ENCODE measurements at places on chromosomes 4 and X.

- no peak for DNase-seq
Observed at GRCh38 chr4:141027421-141027820, 105.8 kb downstream of the RNF150 start.

DNA sequence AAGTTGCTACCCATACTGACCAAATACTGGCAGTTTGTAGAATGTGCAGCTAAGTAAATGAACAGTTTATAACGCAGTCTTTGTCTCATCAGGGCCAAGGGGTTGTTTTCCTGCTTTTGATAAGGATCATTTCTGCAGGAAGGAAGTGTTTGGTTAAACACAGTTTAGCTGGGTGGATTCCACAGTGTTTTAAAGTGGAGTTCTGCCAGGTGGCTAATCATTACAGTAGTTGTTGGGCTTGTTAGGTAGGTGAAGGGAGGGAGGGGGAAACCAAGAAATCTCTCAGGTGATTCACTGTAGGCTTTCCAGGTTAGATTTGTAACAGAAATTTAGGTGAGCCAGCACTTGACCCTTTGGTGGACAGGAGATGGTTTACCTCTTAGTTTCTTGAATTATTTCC, 58.1 kb downstream of the FNIP2 start:
- DNase-seq = no peak

DNA sequence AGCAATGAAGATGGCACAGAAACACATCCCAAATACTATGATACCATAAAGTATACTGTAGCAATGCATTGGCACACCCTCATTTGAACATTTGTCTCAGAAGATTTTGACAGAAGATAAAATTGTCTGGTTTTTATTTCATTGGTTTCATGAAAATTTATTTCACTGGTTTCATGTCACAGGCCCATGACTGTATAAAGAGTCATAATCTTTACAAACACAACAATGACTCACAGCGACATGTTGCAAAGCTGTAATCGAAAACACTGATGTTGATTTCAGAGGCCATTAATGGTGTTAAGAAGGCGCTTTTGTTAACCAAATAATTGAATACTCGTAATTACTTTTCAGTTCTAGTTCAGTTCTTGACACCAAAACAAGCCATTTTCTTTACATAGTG, 8.1 kb upstream of the DTHD1 start:
- DNase-seq = no peak

DNA sequence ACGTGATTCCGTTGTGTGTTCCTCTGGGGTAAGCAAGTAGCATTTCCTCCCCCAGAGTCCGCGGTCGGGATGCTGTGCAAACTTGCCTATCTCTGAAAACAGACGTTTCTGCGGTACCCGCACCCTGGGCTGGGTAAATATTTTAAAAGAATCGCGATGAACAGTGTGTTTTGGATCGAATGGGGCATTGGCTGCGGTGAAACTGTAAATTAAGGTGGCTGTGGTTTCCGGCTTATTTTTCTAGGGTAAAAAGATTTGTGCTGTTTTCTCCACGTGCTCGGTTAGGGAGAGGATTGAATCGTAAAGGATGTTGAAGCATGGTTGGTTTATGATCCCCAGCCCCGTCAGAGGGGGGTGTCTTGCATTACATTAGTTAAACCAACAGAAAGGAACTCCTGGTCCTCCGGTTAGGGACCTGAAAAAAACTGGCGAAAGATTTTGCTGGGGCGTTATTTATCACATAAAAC, 1.2 kb downstream of the HHIP start:
- DNase-seq = peak; percentile 32

- no peak for DNase-seq
Observed at GRCh38 chr4:6751611-6752485, 30.7 kb upstream of the KIAA0232 start.

- no peak for DNase-seq
Observed at GRCh38 chr4:71211748-71212147, 127.1 kb upstream of the SLC4A4 start.

DNA sequence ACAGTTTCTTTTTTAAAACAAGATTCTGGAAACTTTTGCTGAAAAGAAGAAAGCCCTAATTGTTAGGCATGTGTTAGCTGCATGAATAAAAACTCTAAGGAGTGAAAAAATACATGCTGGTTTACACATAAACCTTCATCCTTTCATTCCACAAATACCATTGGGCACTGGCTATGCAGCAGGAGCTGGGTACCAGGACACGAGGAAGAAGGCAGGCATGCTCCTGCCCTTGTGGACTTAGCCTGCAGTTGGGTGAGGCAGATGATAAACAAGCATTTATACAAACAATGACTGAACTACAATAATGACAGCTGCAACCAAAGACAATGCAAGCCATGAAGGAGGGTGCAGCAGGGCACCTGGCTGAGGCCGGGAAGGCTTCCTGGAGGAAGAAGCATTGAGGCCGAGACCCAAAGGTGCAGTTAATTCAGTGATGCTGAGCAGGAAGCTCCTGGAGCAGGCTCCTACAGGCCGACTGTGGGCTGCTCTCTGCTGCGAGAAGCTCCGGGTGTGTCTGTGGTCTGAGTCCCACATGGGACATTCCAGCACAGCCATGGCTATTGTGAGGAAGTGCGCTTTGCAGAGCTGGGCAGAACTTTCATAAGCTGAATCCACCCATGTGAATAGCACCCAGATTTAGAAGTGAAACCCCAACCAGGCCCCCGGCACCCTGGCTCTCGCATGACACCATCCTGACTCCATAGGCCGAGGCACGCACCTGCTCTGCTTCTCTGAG, 44.0 kb upstream of the MXD4 start:
- no peak for DNase-seq

DNA sequence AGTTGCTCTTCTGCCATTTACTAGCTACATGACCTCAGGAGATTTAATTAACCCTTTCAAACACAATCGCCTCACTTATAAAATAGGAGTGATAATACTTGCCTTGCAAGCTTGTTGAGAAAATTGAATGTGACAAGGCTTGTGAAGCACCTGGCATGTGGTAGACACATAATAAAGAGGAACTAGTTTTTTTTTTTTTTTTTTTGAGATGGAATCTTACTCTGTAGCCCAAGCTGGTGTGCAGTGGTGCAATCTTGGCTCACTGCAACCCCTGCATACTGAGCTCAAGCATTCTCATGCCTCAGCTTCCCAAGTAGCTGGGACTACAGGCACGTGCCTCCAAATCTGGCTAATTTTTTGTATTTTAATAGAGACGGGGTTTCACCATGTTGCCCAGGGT, 73.7 kb upstream of the STIM2 start:
- no peak for DNase-seq

GRCh38 chr4:151489462-151490203, 80.7 kb downstream of the FHIP1A start:
- DNase-seq = peak; percentile 92

DNA sequence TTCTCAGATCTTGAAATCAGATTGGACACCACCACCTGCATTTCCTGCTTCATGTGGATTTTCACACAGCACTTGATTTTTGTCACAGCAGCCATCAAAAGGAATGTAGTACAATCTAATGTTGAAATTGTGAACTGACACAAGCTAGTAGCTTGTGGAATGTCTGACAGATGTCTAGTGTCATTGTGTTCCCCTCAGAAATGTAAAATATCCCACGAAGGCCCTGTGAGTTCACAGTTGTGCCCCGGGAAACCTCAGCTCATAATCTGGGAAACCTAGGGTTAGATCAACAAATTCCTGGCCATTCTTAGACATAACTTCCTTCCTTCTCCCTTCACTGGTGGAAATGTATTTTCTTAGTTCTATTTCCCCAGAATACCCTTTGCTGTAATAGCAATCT, 205.7 kb downstream of the AR start:
- DNase-seq = no peak

DNA sequence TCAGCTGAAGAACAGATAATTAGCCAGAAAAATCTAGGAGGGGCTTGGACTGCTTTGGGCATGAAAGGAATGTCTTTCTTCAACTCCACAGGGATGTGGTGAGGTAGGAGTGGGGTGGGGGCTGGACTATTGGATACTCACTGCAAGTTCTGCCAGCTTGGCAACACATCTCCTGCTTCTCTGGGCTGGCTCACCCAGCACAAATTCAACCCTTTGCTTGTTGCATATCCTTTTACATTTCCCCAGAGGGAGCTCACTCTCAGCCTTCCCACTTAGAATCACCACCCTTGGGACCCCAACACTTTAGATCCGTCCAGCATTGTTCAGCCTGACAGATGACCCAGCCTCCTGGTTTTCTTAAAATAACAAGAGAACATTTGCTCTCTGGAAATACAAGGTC, 120.6 kb downstream of the KDR start:
- no peak for DNase-seq

DNA sequence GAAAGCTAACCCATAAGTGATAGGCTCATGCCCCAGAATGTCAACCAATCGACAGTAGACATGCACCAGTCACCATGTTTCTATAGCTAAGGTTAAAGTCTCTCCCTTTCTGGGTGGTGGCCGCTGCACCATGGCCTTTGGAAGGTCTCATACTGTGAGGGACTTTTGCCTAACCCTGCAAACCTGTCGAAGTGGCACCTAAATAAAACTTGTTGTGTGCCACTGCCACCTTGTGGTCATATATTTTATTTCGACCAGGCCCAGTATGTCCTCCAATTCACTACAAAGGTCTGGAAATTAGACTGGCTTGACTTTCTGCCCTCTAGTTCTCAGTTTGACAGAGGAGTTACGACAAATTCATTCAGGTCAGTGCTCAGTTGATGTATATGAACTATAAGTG, 163.1 kb downstream of the SMARCA1 start:
- peak; percentile 52 for DNase-seq

DNA sequence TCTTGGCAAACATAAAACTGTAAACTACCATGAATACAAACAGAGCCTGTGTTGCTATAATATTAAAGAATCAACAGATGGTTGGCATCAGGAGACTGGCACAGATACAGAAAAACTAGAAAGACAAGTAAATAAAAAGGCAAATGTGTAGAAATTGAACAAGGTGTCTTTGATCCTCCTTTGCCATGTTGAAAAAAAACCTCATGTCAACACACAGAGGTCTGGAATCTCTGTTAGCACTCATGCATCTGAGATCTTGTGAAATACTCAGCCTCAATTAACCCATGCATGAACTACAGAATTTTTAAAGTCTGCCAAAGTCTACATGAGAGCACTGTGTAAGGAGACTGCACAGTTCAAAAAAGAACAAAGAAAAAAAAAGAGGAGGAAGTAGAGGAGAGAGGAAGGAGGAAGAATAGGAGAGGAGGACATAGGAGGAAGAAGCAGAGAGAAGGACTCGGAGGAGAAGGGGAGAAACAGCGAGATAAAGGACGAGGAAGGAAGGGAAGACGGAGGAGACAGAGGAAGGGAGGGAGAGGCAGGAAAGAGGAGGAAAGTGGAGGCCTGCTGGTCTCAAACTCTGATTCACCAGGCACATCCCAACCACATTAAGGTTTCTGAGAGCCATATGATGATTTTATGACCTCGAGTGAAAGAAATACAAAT, 52.8 kb downstream of the PRDM5 start:
- no peak for DNase-seq

GRCh38 chr4:69058410-69059059, 37.7 kb upstream of the UGT2B7 start:
- DNase-seq = no peak

GRCh38 chr4:127849505-127850234, 31.0 kb upstream of the PLK4 start:
- DNase-seq = no peak

GRCh38 chr4:20378181-20378580, 126.5 kb downstream of the SLIT2 start:
- DNase-seq = no peak

DNA sequence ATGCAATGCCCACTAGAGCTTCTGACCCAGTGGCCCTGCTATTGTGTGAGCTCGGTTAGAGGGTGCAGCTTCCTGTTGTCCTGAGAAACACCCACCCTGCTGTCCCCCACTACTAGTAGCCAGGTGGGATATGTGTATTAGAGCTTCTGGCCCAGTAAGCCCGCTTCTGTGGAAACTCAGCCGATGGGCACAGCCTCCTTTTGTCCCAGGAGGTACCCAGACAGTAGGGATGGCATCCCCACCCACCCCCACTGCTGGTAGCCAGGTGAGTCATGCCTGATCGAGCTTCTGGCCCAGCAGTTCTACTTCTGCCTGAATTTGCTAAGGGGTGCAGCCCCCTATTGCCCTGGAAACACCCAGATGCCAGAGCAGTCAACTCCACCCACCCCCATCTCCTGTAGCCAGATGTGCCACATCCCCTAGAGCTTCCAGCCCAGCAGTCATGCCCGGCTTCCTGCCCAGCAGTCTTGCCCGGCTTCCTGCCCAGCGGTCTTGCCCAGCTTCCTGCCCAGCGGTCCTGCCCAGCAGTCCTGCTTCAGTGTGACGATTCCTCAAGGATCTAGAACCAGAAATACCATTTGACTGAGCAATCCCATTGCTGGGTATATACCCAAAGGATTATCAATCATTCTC, 162.7 kb upstream of the KLF8 start:
- DNase-seq = no peak

GRCh38 chrX:78104447-78105176, 564 bp downstream of the PGK1 start:
- no peak for DNase-seq

All from H9 (cell line).